Camera-type eye (tissue), 1 donor: ENCODE measurements at places on chromosomes 4 and X. TPM values are rescaled to one million over a fixed set of nuclear protein-coding genes. Genes with fewer than 3 reads are reported as not detected.

Gene LEF1
- total RNA-seq = 19.6 TPM

Gene GAGE1
- not detected for total RNA-seq

Gene MAGEC2
- not detected for total RNA-seq

Gene CT47C1
- not detected for total RNA-seq

Gene JADE3
- total RNA-seq = 14.0 TPM
